ENCODE measurements at places on chromosomes 2 and 18.

GRCh38 chr2:54512663-54513362 lies 56.7 kb downstream of the SPTBN1 start:
- no peak for DNase-seq

DNA sequence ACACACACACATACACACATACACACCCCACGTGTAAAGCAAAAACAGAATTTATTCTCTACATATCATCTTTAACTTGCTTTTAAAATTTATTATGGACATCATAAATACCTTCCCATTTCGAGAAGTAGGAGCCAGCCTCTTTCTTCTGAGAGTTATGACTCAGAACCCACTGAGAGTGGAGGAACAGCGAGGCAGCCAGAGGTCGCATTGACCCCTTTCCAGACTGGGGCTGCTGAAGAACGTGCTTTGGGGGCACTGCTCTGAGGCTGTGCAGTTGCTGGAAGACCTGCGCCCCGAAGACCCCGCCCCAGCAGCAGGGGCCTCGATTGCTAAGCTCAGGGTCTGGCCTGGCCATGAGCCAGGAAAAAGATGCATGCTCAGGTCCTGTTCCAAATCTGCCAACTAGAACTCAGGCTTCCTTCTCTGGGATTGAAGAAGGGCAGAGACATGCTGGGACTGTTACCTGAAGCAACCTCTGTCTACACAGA lies 133.8 kb upstream of the TWIST2 start:
- no peak for DNase-seq

DNA sequence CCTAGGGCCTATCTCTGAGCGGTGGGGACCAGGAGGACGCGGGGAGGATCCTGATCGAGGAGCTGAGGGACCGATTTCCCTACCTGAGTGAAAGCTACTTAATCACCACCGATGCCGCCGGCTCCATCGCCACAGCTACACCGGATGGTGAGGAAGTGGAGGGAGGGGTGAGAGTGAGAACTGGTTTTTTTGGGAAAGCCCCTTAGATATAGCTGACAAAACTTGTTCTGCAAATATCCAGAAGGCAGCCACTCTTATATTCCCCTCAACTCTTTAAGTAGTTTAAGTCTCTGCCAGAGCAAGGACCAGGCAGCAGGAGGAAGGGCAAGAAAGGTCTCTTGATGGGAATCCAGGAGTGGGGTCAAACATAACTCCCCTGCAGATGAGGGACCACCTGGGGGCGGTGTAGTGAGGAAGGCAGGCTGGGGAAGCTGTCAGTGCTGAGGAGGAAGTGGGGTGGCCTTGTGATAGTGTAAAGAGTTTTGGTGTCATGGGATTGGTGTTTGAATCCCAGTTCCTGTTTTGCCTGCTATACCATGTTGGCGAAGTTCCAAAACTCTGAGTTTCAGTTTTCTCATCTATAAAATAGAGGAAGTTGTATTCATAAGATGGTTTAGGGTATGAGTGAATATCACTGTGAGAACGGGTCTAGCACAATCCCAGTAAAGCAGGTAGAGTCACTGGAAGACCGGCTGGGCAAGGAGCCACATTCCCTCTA lies 3.4 kb downstream of the NAGK start:
- peak; percentile 26 for DNase-seq

- no peak for DNase-seq
These were observed 618.1 kb downstream of the XIRP2 start for GRCh38 chr2:167506395-167506794.

- no peak for DNase-seq
These were observed 335.9 kb upstream of the NT5C1B start for GRCh38 chr2:18925296-18925695.

GRCh38 chr2:38038682-38039081 lies 37.3 kb downstream of the CYP1B1 start:
- DNase-seq = no peak

GRCh38 chr18:54958704-54959625 lies at the start of gene CCDC68:
TSS of gene CCDC68 (minus strand) at chr18:54959461. CDS start at chr18:54942791, 16,670 bp downstream.
- DNase-seq = no peak

- DNase-seq = no peak
These were observed 125.3 kb downstream of the PIK3C3 start for GRCh38 chr18:42080340-42080739.

GRCh38 chr2:206415618-206416243 lies 27.6 kb upstream of the ADAM23 start:
- no peak for DNase-seq

DNA sequence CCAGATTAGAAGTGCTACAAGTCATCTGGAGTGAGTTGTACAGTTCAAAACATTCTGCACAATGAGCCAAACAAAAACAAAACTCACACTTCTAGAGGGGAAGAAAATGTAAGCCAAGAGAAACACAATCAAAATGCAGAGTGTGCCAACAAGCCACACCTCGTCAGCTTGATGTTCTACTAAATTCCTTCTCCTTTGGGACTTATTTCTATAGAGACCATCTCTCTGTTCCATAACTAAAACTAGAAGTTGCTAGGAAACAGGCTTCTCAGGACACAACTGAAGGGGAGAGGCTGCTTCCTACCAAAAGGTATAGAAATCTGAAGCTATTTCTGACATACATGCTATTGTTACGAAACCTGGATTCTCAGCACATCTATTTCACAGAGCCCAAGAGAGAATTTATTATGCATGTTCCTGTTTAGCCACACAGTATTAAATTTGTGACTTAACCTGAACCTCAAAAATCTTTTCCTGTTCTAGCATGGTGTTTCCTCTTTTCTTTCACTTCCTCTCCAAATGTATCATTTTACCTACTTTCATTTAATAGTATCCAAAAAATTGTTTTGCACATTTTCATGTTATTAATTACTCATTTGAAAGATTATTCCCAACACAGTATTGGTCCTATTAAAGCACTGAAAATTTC lies 211.4 kb upstream of the CCDC150 start:
- no peak for DNase-seq
